ENCODE measurements at places on chromosomes 2 and 18.

DNA sequence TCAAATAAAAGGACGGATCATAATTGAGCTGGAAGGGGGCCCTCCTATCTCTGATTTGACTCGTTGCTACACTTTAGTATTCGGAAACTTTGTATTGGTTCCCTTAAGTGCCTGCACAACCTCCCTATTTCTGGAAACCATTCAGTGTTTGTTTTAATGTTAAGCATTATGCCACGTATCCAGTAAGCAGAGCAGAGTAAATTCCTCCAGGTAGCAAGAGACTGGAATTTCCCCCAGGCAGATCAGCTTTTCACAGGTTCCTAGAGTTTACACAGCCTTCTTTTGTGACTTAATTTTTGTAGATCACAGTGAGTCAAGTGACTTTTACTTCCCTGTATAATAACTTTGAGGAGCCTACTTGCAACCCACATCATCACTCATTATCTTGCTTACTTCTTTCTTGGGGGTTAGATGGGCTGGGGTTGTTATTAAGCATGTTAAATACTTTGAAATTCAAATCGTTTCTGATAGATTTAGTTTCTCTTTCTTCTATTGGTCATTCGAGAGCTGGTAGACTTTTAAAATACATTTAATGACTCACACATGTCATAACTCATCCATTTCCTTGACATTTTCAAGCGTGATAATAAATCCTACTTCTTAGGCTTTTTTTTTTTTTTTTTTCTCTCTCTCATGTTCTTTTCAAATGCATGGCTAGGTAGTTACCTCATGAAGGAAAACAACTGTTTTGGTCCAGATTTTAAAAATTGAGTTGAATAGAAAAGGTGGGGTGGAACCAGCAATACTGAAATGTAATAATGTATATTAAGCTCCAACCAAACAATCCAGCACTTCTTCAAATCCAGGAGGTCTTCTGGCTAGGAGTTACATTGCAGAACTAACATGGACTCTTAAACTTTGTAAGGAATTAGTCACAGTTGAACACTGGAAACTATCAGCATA lies 219.3 kb downstream of the NEDD4L start:
- no peak for DNase-seq

DNA sequence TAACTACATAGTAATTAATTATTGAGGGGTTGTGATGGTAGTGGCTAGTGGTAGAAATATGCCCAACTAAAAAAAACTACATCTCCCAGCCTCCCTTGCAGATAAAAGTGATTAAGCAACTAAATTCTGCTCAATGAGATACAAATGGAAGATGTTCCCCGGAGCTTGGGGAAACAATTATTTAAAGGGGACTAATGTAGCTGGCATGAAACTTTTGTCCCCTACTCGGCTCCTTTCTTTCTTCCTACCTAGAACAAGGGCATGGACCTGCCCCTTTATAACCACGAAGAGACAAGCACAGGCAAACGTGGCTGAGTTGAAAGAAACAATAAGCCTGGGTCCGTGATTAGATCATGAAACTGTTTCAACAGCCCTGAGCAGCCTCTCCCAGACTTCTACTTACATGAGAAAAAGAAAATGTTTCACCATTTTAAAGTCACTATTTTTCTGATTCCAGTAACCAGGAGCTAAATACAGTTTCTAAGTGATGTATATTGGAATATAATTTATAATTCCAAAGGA lies 236.9 kb downstream of the SCG2 start:
- DNase-seq, result no peak

- DNase-seq, result no peak
Observed at GRCh38 chr18:44823782-44824181, 143.1 kb downstream of the SETBP1 start.

DNA sequence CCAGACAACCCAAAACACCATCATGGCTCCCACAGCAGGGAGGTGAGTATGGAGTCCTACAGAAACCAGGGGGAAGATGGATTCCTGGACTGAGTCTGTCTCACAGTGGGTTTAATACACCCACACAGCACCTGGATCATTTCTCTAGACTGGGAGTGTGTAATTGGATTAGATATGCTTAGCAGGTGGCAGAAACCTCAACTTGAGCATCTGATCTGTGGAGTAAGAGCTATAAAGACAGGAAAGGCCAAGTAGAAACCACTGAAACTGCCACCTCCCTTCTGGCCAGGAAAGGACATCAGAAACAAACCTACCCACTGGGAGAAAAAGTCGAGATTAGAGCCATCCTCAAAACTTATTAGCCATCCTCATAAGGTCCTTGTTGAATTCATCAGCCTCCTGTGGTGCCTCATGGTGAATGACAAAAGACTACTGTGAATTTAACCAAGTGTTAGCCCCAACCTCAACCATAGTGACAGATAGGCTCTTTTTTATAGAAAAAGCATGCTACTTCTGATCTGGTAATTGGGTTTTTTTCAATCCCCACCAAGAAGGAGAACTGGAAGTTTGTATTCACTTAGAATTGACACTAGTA lies 28.1 kb upstream of the CHST9 start:
- no peak for DNase-seq

GRCh38 chr2:204205538-204205937 lies 269.0 kb downstream of the ICOS start:
- no peak for DNase-seq

GRCh38 chr2:157784169-157784822 lies 91.8 kb downstream of the ACVR1 start:
- no peak for DNase-seq

GRCh38 chr18:41972067-41972925 lies 17.3 kb downstream of the PIK3C3 start:
- DNase-seq, result no peak

- DNase-seq, result no peak
Observed at GRCh38 chr2:171436307-171436706, 2.3 kb downstream of the DCAF17 start.

- DNase-seq, result no peak
Observed at GRCh38 chr2:240309214-240309613, 126.2 kb upstream of the GPC1 start.

- DNase-seq, result no peak
Observed at GRCh38 chr18:60965856-60966255, 367.4 kb upstream of the CDH20 start.

DNA sequence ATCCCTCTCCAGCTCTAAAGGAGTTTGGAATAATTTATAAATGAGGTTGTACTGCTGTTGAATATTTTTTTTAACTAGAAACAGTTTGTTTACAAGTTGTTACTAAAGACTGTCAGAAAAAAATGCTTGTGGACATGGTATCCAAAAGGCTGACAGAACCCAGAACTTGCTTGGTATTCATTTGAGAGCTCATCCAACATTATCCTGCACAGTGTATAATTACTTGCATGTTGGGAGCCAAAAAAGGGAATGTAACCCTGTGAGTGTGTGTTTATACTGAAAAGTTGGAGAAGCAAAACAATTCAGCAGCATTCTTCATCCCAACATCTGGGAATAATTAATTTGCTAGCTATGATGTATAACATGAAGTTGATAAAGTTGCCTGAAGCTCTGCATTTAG lies 42.1 kb upstream of the EHBP1 start:
- no peak for DNase-seq

GRCh38 chr2:24082787-24083566 lies 1.7 kb downstream of the TP53I3 start:
- DNase-seq, result no peak

- DNase-seq, result no peak
Observed at GRCh38 chr2:95031726-95032116, 6.2 kb downstream of the MAL start.

DNA sequence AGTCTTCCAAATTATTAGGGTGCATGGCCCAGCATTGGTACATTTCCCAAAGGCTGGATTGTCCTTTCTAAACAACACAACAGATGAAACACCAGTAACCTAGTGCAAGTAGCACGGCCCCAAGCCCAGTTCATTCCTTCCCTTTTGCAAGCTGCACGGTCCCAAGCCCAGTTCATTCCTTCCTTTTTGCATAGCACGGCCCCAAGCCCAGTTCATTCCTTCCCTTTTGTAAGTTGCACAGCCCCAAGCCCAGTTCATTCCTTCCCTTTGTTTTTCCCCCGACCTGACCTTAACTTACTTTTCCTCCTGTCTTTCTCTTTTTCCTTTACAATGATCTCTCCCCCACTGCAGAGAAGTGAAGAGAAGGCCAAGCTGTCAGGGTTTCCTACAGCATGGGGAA lies 60.9 kb downstream of the C18orf63 start:
- DNase-seq, result no peak

DNA sequence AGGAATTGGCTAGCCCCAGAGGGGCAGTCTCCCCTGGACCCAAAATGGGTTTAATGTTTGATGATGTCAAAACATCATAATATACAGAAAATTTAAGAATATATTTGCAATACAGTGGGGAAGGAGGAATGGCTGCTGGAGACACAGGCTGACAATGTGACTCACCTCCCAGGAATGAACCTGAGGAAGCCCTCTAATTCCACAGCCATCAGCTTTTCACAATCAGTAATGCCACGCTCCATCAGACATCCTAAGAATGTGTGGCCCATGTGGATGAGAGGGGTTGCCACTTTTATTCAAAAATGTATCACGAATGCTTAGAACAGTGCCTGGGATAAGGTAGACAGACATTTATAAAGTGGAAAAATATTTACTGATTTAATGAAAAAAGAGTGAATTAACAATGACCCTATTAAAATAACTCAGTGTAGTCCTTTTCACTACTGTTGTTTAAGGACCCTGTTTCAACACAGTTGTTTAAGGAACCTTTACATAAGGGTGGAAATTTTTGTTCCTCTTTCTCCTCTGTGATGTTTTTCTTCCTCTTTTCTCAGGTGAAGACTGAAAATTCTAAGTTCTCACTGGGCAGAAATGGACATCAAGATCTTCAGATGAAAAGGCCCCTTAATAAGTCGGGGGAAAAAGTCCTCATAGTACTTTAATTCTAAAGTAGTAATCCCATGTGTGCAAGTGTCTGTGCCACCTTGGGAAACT lies 17.5 kb upstream of the TMEM163 start:
- DNase-seq, result no peak

DNA sequence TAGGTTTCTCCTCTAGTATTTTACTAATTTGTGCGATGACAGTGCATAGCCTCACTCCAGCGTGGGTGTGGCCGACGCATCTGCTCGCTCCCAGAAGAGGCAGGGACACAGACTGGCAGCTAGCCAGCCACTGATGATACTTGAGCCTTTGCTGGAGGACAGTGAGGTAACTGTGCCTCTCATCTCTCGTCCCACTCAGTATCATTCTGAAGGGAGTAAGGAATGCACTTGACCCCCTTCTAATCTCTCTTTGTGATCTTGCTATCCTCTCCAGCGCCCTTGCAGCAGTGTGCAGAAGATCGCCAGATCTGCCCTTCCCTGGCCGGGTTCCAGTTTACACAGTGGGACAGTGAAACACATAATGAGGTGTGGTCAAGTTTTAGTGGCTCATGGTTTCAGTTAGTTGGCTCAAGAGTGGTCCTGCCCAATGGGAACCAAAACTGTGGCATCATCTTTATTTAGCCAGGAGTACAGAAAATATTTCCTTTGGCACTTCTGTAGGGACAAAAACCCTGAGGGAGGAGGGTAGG lies 17.5 kb downstream of the NCAPH start:
- DNase-seq, result no peak

GRCh38 chr18:28208268-28208667 lies 31.3 kb upstream of the CDH2 start:
- DNase-seq, result no peak

DNA sequence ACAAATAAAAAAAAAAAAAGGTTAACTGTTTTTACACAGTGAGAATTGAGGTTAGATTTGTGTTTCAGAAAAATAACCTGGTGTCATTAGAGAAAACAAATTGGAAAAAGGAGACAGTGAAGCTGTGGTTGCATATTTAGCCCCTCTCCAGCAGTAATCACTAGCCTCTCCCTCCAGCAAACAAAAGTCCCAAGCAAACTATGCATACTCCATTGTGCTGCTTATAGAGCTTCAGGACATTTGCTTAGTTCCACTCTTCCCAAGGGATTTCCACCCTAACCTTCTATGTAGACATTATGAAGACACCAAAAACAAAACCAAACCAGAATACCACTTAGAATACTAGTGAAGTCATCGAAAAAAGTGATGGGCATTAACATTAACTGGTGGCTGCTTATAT lies 534.2 kb upstream of the CDH2 start:
- DNase-seq, result no peak

GRCh38 chr2:37405781-37406180 lies 61.4 kb downstream of the QPCT start:
- no peak for DNase-seq

- DNase-seq, result no peak
Observed at GRCh38 chr2:199312931-199313330, 144.8 kb downstream of the SATB2 start.

- no peak for DNase-seq
Observed at GRCh38 chr2:152694161-152694661, 23.1 kb downstream of the PRPF40A start.

- no peak for DNase-seq
Observed at GRCh38 chr2:208304157-208304556, 38.1 kb downstream of the PIKFYVE start.

DNA sequence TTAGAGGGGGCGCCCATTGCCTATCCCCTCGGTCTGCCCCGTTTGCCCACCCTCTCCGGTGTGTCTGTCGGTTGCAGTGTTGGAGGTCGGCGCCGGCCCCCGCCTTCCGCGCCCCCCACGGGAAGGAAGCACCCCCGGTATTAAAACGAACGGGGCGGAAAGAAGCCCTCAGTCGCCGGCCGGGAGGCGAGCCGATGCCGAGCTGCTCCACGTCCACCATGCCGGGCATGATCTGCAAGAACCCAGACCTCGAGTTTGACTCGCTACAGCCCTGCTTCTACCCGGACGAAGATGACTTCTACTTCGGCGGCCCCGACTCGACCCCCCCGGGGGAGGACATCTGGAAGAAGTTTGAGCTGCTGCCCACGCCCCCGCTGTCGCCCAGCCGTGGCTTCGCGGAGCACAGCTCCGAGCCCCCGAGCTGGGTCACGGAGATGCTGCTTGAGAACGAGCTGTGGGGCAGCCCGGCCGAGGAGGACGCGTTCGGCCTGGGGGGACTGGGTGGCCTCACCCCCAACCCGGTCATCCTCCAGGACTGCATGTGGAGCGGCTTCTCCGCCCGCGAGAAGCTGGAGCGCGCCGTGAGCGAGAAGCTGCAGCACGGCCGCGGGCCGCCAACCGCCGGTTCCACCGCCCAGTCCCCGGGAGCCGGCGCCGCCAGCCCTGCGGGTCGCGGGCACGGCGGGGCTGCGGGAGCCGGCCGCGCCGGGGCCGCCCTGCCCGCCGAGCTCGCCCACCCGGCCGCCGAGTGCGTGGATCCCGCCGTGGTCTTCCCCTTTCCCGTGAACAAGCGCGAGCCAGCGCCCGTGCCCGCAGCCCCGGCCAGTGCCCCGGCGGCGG lies 1.7 kb downstream of the MYCN start:
- no peak for DNase-seq

DNA sequence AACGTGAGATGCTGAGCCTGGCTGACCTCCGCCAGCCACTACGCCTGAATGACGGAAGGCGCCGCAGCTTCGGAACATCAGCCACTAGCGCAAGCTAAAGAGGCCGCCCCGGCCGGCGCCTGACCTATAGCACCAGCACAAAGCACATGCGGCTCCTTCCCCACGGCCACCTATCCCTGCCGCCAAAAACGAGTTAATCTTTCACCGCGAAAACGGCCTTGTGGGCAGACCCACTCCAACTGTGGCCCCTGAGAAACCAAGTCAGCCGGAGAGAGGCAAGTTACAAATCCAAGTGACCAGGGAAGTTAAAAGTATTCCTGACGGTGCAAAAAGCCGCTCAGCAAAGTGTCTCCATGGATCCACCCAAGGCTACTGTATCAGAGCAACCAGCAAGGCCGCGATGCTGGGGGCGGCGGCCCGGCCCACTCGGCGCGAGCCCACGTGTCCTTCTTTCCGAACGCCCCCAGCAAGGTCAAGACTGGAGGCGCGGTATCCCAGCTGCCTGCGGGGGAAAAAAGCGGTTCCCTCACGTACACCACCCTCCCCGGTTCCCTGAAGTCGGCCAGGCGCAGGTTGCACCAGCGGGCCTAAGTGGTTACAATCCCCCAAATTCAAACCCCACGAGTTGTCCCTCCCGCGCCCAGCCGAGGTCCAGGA lies 575 bp downstream of the HSPD1 start:
- peak; percentile 5 for DNase-seq
